ENCODE measurements at places on chromosomes 2 and 18. TPM values are rescaled to one million over a fixed set of nuclear protein-coding genes. Genes with fewer than 3 reads are reported as not detected.

- DNase-seq = no peak
- no peaks in the 10 kb centered on the region for H3K36me3 ChIP-seq
- H3K27ac ChIP-seq = no peak overlapping the region
- H3K4me3 ChIP-seq = no peak overlapping the region
- no peaks in the 10 kb centered on the region for H3K27me3 ChIP-seq
- H3K4me1 ChIP-seq = no peaks in the 10 kb centered on the region
These were observed 1272.8 kb downstream of the SUCLG1 start for GRCh38 chr2:83186105-83186760.

DNA sequence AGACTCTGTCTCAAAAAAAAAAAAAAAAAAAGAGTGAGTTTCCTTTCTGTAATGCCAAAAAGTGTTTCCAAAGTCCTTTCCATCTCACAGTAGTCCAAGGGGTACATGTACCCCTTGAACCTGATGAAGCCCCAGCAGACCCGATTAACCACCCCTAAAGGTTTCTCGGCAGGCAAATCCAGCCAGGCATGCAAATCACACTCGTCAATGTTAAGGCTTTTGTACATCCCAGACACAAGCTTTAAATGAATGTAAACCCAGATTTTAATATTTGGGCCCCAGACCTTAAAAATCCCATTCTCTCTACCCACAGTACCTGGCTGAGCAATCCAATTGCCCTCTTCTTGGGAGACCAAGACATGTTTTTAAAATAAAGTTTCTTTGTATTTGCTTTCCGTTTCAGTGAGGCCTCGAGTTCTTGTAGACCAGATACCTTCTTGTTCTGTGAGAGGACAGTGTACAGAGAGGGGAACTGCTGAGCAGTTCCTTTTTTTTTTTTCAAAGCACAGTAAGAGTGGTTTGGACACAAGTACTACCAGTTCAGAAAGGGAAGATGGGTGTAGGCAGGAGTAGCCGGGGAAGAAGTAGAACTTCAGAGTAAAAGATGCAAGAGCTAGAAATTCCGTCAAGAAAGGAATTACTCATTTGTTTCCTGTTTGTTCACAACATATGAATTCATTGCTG, at the start of gene NLRC4:
Gene NLRC4 (minus strand): TSS at position 465 of the 684 bp plus-strand sequence. CDS start 8,111 bp downstream, outside the sequence.
- no peaks in the 10 kb centered on the region for H3K27me3 ChIP-seq
- peak within 1 kb of the TSS; percentile 57 for H3K27ac ChIP-seq
- no peaks in the 10 kb centered on the region for H3K36me3 ChIP-seq
- no peak for DNase-seq

DNA sequence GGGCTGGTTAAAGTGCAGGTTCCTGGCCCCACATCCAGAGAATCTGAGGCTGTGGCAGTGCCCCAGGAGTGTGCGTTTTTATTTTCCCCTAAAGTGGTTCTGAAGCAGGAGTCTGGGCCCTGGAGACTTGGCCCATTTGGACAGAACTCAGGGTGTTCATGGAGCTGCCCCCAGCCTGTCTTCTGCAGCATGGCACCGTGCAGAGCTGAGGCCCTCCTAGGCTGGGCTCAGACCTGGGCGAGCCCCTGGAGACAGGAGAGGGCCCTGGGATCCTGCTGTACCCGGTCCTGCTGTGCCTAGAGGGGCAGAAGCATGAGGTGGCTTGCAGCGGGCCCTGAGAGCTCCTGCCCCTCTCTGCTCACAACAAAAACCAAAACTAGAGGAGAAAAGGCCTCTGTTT, 58.8 kb upstream of the B3GNT7 start:
- peaks cover 9% of the 10 kb centered on the region for H3K36me3 ChIP-seq
- no peak overlapping the region for H3K27ac ChIP-seq
- H3K27me3 ChIP-seq = no peaks in the 10 kb centered on the region
- DNase-seq = no peak
- no peak overlapping the region for H3K4me3 ChIP-seq

- H3K36me3 ChIP-seq = no peaks in the 10 kb centered on the region
- H3K4me1 ChIP-seq = no peaks in the 10 kb centered on the region
- H3K4me3 ChIP-seq = no peak overlapping the region
- no peak overlapping the region for H3K27ac ChIP-seq
- no peak for DNase-seq
These were observed 15.4 kb downstream of the DSG2 start for GRCh38 chr18:31513189-31513935.

GRCh38 chr2:110152943-110153342, 37.3 kb upstream of the MALL start:
- H3K4me1 ChIP-seq = peaks cover 8% of the 10 kb centered on the region
- H3K27ac ChIP-seq = no peak overlapping the region
- no peak overlapping the region for H3K4me3 ChIP-seq
- no peak for DNase-seq

GRCh38 chr2:222238072-222238471, 60.7 kb downstream of the PAX3 start:
- no peaks in the 10 kb centered on the region for H3K4me1 ChIP-seq
- H3K27me3 ChIP-seq = no peaks in the 10 kb centered on the region

- peaks cover 10% of the 10 kb centered on the region for H3K4me1 ChIP-seq
- H3K27me3 ChIP-seq = no peaks in the 10 kb centered on the region
- peaks cover 4% of the 10 kb centered on the region for H3K36me3 ChIP-seq
- H3K4me3 ChIP-seq = no peak overlapping the region
These were observed 242.6 kb upstream of the RAB12 start for GRCh38 chr18:8366656-8367055.

GRCh38 chr2:36383726-36384125, 28.1 kb downstream of the CRIM1 start:
- peaks cover 3% of the 10 kb centered on the region for H3K36me3 ChIP-seq
- H3K4me3 ChIP-seq = no peak overlapping the region
- H3K27me3 ChIP-seq = no peaks in the 10 kb centered on the region
- no peak overlapping the region for H3K27ac ChIP-seq
- H3K4me1 ChIP-seq = peaks cover 7% of the 10 kb centered on the region

DNA sequence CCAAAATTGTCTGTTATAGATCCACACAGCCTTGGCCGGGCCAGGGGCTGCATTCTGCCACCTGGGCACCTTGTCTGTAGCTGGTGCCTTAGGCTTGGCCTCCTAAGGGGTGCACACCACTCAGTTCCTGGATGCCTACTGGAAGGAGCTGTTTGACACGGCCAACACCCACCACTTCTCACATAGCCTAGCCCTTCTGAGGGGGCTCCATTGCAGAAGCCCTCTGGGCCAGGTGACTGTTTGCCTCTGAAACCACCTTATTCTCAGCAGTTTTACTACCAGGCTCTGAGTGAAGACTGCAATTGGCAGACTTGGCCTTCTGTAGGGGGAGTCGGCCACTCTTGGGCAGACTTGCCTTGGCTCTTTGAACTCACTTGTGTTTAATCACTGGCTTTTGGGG, 39.5 kb downstream of the EPHA4 start:
- no peak for DNase-seq
- H3K4me3 ChIP-seq = no peak overlapping the region
- H3K27ac ChIP-seq = no peak overlapping the region

The DPP10 gene
- 0.34 TPM for total RNA-seq

The LOXHD1 gene
- total RNA-seq = 3.1 TPM

The SERPINB8 gene
- total RNA-seq = 29.3 TPM

The RAMP1 gene
- 10.5 TPM for total RNA-seq

The ST8SIA5 gene
- total RNA-seq = 0.09 TPM

The RELCH gene
- total RNA-seq = 31.1 TPM

The FAM98A gene
- 31.9 TPM for total RNA-seq

The SLC19A3 gene
- 28.1 TPM for total RNA-seq

The UGT1A1 gene
- not detected for total RNA-seq
